ENCODE measurements at places on chromosomes 5 and 9.

DNA sequence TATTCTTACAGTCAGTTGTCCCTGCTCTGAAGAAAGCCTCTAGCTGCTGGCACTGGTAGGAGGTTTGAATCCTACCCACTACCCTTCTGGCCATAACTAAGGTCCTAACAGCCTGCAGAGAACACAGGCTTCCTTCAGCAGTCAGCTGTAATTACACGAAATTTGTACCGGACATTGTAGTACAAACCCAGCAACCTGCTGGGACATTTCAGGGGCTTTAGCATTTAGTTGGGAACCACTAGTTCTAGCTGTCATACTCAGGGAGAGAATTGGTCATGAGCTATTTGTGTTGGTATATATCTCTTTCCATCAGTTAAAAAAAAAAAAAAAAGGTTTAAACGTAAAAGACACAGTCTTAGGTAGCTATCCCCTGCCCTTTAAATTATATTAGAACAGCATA lies 1070.2 kb upstream of the DMAC1 start:
- no peak for DNase-seq

GRCh38 chr9:21324047-21324446 lies 11.2 kb downstream of the KLHL9 start:
- DNase-seq: no peak

GRCh38 chr9:37732086-37732741 lies 21.4 kb upstream of the TRMT10B start:
- no peak for DNase-seq

DNA sequence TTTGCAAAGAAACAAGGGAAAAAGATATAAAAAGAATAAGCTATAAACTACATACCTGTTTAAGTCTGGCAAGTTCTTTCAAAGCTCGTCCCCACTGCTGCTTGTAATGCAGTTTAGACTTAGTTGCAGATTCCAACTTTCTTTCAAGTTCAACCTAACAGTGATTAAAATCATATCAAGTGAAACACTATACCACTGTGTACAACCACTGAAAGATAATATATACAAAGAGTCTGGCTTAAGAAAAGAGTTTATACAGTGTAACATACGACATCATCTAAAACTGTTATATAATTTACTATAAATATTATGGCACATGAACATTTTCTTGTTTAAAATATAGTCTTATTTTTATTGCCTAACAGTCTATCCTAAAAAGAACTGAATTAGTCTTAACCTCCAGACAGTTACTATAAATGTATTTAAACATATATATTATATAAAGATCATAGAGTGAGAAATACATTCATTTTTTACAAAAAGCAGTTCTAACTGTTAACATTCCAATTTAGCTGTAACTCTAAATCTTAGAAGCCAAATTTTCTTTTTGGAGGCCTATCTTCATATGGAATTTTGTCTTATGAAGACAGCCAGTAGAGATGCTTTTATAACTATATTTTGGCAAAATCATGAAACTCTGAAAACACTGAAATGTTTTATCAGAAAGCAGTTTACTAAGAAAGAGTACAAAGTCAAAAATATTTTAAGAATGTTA lies 58.6 kb downstream of the CEP120 start:
- DNase-seq: no peak

- no peak for DNase-seq
These were observed 222.4 kb downstream of the SAXO1 start for GRCh38 chr9:18810581-18810980.

DNA sequence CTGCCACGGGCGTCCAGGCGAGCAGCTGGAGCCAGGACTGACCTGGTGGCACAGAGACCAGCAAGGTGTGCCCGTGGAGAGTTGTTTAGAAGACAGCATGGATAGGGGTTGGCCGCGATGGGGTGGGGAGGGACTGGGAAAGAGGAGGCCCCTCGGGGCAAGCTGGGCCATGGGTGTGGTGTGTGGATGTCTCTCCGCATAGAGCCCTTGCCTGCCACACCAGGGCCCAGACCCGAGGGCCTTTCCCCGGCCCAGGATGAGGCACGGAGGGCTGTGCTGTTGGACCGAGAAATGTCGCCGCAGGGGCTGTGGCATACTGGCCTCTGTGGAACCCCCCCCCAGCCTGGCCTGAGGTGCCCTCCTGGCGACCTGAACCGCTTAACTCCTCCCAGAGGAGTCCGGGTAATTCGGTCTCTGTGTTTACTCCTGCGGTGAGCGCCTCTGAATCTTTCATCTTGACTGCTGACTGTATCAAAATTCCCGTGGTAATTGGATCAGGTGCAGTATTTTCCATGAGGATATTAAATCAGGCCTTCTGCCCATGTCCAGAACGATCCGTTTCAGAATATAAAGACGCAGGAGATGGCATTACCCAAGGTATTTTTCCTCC lies 22.5 kb upstream of the LAMC3 start:
- DNase-seq: no peak

DNA sequence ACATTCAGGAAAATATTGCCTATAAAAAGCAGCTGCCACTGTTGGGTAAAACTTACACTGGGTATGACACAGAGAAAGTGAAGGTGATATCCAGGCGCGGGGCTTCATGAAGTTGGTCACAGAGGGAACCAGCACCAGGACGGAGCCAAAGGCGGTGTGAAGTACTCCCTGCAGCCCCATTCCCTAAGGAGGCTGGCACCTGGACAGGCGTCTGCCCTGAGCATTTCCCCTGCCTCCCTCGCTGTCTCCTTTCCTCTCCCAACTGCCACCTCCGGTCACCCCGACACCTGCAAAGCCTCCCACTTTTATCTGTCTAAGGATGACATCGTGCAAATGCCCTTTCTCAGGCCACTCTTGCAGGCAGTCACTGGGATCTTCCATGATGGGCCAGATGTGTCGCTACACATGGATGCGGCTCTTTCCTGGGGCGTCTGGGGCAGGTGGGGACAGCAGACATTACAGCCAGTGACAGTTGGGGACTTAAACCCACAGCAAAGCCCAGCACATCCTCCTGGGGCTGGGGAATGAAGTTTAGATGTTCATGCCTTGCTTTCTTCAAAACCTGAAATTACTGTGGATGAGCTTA lies 367.7 kb upstream of the IRX4 start:
- DNase-seq: no peak

DNA sequence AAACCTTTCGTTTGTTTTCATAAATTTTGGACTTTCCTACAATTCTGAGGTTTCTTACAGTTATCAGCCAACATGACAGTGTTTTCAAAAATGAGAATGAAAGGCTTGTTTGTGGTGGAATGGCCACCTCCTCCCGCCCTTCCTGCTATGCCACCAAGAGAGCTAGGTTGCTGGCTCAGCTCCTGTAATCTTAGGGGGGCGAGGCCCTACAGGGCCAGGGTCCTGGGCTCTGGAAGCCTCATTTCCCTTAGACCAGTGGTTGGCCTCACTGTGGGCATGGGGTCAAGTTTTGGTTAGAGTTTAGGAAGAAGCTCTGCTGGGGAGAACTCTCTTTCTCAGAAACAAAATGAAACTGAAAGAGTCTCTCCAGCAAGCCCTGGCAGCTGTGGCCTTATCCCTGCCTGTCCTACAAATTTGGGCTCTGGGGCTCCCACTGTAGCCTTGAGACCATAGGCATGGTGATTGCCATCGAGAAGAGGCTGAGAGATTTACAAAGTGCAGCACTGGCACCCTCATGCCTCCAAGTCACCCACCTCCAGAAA lies 66.2 kb downstream of the IRX1 start:
- no peak for DNase-seq

GRCh38 chr9:98795970-98796363 lies 388 bp downstream of the ANKS6 start:
- DNase-seq: no peak

GRCh38 chr9:6944093-6944551 lies 186.3 kb downstream of the KDM4C start:
- DNase-seq: peak; percentile 69

GRCh38 chr5:110377361-110377760 lies 349.1 kb downstream of the TMEM232 start:
- no peak for DNase-seq

DNA sequence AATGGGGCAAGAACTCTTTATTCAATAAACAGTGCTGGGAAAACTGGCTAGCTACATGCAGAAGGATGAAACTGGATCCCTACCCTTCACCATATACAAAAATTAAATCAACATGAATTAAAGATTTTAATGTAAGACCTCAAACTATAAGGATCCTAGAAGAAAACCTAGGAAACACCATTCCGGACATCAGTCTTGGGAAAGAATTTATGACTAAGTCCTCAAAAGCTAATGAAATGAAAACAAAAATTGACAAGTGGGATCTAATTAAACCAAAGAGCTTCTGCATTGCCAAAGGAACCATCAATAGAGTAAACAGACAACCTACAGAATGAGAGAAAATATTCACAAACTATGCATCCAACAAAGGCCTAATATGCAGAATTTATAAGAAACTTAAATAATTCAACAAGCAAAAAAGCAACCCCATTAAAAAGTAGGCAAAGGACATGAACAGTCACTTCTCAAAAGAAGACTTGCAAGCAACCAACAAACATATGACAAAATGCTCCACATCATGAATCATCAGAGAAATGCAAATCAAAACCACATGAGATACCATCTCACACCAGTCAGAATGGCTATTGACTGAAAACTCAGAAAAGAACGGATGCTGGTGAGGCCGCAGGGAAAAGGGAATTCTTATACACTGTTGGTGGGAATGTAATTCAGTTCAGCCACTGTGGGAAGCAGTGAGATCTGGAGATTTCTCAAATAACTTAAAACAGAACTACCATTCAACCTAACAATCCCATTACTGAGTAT lies 104.3 kb upstream of the MAP3K1 start:
- no peak for DNase-seq

DNA sequence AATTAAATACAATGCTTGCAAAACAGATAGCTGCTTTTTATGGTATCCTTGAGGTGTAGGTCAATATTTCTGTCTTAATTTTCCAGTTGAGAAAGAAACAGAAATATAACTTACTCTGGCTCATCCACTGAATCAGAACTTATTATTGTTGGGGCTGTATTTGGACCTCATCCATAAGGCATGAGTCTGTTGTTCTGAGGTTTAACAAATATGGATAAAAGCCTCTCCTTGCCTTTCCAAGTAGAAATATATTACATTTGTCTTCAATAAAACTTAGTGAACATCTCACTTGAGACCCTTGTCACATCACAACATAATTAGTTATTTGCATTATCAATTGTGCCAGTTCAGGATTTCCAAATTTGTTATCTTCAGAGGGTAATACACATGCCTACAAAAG lies 525.8 kb downstream of the AGTPBP1 start:
- DNase-seq: no peak

DNA sequence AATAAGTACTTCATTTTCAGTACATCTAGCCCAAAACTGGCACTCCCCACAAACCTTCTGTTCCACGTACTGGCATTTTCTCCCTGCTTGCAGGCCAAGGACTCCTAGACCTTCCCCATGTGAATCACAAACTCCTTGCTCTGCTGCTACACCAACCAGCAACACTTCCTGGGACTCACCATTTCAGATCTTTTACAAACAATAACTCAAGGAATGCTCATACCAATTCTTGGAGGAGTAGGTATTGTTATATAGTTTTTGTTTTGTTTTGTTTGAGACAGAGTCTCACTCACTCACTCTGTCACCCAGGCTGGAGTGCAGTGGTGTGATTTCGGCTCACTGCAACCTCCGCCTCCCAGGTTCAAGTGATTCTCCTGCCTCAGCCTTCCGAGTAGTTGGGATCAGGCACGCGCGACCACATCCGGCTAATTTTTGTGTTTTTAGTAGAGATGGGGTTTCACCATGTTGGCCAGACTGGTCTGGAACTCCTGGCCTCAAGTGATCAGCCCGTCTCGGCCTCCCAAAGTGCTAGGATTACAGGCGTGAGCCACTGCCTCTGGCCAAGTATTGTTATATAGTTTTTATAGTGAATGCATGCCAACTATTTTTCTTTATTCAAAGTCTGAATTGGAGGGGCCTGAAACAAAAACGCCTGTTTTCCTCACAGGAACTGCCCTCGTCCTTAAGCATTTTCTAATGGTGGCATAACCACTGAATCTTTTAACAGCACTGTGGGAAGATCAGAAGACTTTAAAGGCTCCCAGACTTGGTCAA lies 210.8 kb downstream of the TSSK1B start:
- no peak for DNase-seq

GRCh38 chr5:51394609-51395008 lies 11.4 kb downstream of the ISL1 start:
- no peak for DNase-seq

GRCh38 chr9:111821006-111821528 lies 26.3 kb upstream of the SHOC1 start:
- DNase-seq: no peak

- no peak for DNase-seq
These were observed 8.2 kb upstream of the MARCHF3 start for GRCh38 chr5:127038550-127038949.

GRCh38 chr5:5132234-5132633 lies 7.9 kb upstream of the ADAMTS16 start:
- no peak for DNase-seq

GRCh38 chr5:111830333-111830732 lies 73.3 kb upstream of the NREP start:
- DNase-seq: peak; percentile 17

DNA sequence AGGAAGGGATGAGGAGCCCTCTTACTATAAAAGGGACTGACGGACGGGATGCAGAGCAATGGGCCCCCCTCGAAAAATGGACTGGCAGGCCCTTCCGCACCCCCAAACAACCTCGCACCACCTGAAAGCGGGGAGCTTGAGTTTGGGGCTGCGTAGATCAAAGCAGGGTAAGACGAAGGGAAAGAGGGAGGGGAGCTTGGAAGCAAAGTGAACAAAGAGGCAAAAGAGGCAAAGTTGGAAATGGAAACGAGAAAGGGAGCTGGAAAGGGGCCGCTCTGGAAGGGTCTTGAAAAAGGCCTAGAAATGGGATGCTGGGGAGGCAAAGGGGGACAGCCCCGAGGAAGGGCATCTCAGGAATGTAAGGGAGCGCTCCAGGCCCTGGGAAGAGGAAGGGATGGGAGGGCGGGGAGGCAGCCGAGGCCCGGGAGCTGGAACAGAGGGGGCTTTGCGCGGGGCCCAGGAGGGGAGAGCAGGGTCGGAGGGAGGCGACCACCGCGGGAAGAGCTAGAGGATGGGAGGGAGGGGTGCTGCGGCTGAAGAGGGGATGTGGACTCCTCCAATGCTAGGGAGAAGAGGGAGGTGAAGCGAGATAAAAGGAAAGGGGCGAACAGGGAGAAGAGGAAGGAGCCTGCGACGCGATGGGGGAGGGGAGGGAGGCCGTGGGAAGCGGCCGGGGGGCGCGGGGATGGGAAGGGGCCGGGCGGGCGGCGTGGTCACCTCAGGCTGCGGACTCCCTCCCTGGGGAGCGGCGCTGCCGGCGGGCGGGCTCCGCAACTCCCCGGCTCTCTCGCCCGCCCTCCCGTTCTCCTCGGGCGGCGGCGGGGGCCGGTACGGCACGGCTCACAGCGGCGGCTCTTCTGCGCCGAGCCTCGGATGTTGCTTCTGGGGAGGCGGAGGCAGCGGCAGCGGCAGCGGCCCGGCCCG lies 577 bp downstream of the RNF145 start:
- peak; percentile 20 for DNase-seq

- no peak for DNase-seq
These were observed 519.3 kb upstream of the PTGER4 start for GRCh38 chr5:40160435-40160834.
